Glutamatergic neuron (in vitro differentiated cells): ENCODE measurements at places on chromosomes 1 and 21. TPM values are rescaled to one million over a fixed set of nuclear protein-coding genes. Genes with fewer than 3 reads are reported as not detected.

DNA sequence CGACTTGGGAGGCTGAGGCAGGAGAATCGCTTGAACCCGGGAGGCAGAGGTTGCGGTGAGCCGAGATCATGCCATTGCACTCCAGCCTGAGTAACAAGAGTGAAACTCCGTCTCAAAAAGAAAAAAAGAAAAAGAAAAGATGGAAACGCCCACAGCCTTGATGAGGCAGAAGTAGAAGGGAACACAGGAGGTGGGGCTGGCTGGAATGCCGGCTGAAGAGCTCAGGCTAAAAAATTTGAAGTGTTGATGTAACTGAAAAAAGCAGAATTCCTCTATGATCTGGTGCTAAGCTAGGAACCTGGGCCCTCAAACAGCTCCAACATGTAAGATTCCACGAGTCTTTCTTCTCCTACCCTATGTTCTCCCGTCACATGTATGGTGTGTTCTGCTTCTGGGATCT is 53.6 kb downstream of the SLC66A1 start:
- H3K27me3 ChIP-seq, result peaks cover 2% of the 10 kb centered on the region
- no peak overlapping the region for H3K4me3 ChIP-seq
- no peak for DNase-seq
- no peak overlapping the region for H3K27ac ChIP-seq
- peaks cover 11% of the 10 kb centered on the region for H3K4me1 ChIP-seq

DNA sequence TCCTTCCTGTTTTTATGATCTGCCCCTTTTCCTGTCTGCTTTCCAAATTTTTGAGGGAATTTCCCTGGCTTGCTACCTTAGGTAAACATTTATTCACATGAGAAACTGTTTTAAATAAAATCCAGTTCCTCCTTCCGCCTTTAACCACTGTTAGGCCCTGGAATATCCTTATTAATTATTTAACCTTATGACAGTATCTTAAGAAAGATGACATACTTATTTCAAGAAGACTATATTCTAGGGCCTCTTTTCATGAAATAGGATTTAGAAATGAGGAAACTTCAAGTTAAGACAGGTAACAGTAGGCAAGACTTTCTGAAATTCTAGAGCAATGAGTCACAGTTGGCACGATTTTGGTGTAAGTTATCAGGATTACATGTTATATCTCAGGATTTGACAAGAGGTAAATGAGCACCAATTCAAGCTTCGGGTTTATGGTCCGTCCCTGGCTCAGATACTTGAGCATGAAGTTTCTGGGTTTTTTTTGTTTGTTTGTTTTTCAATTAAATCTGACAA is 2.0 kb upstream of the TNFSF18 start:
- H3K4me3 ChIP-seq, result no peak overlapping the region
- DNase-seq, result no peak
- H3K27ac ChIP-seq, result no peak overlapping the region
- no peaks in the 10 kb centered on the region for H3K27me3 ChIP-seq
- no peaks in the 10 kb centered on the region for H3K36me3 ChIP-seq

DNA sequence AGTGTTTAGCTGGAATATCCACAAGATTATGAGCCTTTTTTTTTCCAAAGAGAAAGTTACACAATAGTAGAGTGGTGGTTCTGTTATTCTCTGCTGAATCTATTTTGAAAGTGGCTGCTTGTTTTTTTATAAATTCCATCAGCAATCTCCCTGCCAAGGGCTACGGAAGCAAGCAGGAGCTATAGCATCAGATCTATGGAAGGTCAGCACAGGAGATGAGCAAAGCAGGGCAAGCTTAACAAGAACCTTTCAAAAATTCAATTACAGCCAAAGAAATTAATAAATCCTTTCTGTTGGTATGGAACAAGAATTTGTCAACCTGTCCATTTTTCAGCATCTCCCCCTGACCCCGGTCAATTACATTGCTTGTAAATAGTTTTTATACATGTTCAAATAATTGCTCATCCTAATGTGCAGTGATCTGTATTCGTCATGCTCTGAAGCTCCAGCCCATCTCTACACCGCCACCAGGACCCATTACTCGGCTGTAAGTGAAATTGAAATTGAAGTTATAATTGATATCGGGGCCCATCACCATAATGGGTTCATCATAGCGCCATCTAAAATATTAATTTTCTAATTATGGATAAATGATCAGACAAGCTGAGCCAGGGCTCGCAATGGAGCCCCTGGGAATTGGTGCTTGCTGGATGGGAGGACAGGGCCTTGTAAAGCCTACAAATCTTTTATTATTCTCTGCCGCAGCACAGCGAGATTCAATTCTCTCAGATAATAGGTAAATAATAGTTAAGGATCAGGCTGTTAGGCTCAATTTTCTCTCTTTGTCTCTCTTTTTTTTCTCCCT is 215.1 kb downstream of the ATG4C start:
- no peak for DNase-seq
- no peaks in the 10 kb centered on the region for H3K27me3 ChIP-seq
- no peaks in the 10 kb centered on the region for H3K36me3 ChIP-seq
- no peak overlapping the region for H3K27ac ChIP-seq
- H3K4me3 ChIP-seq, result no peak overlapping the region
- H3K4me1 ChIP-seq, result peaks cover 44% of the 10 kb centered on the region

DNA sequence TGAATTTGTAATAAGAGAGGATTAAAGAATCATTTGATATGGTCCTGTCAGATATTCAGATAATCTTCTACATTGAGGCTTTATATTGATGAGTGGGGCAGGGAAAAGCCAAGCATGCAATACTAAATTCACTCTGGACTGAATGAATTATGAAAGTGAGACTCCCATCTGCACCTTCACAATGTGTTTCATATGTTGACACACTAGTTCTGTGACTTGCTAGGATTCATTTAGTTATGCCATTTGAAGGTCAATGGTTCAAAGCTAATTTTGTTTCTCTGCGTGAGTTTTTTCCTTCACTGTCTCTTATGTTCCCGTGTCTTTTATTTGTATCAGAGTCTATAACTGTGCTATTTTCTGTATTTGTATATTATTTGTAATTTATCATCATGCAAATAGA is 1332.5 kb downstream of the KCNT2 start:
- no peaks in the 10 kb centered on the region for H3K27me3 ChIP-seq
- no peaks in the 10 kb centered on the region for H3K4me1 ChIP-seq
- DNase-seq, result no peak
- H3K4me3 ChIP-seq, result no peak overlapping the region

GRCh38 chr1:94068999-94069918 is 51.7 kb downstream of the ABCA4 start:
- DNase-seq, result no peak
- peaks cover 7% of the 10 kb centered on the region for H3K4me1 ChIP-seq
- H3K27me3 ChIP-seq, result no peaks in the 10 kb centered on the region
- no peaks in the 10 kb centered on the region for H3K36me3 ChIP-seq
- no peak overlapping the region for H3K27ac ChIP-seq

PIGR gene
- total RNA-seq, result not detected

CACNA1S gene
- total RNA-seq, result 0.07 TPM

CAP1 gene
- 293 TPM for total RNA-seq

GRCh38 chr1:19088717-19089442 is 121.2 kb downstream of the UBR4 start:
- no peaks in the 10 kb centered on the region for H3K4me1 ChIP-seq
- no peaks in the 10 kb centered on the region for H3K36me3 ChIP-seq
- peaks cover 4% of the 10 kb centered on the region for H3K27me3 ChIP-seq
- no peak overlapping the region for H3K27ac ChIP-seq
- no peak overlapping the region for H3K4me3 ChIP-seq
- DNase-seq, result no peak

DNA sequence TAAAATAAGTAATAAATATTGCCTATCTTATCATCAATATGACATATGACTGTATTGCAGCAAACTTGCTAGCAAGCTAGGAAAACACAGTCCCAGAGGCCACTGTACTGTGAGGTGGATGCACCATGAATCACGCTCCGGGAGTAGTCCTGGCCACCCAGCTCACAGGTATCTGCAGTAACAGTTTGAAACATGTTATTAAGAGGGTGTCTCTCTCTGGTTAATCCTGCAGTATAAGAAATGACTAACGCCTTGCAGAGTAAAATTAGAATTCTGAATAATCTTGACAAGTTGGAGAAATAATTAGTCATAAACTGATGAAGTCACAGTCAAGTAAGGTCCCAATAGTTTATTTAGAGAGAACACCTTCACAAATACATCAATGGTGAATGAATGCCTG is 34.0 kb upstream of the DPT start:
- H3K27me3 ChIP-seq, result no peaks in the 10 kb centered on the region
- H3K36me3 ChIP-seq, result no peaks in the 10 kb centered on the region
- no peaks in the 10 kb centered on the region for H3K4me1 ChIP-seq
- H3K27ac ChIP-seq, result no peak overlapping the region
- H3K4me3 ChIP-seq, result no peak overlapping the region

DNA sequence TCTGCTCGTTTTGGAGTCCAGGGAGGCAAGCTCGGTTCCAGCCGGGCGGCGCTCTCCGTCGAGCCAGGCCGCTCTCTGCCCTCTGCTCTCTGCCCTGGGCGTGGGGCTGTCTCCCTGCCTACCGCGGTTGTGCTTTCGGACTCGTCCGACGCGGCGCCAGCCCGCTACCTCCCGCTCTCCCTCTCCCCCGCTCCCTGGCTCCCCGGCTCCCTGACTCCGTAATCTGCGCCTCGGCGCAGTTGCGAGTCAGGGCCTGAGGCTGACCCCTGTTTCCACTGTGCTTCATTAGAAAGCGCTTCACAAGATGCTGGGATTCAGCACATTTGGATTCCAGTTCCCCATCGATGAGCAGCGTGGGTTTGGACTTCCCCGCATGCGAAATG is 2.2 kb downstream of the SOX13 start:
- H3K4me1 ChIP-seq, result peaks cover 7% of the 10 kb centered on the region
- H3K36me3 ChIP-seq, result no peaks in the 10 kb centered on the region
- H3K27me3 ChIP-seq, result peaks cover 38% of the 10 kb centered on the region
- H3K4me3 ChIP-seq, result peak overlapping the region; percentile 89

HCRTR1 gene
- total RNA-seq, result not detected

- DNase-seq, result no peak
- no peaks in the 10 kb centered on the region for H3K36me3 ChIP-seq
- H3K4me1 ChIP-seq, result no peaks in the 10 kb centered on the region
- H3K27ac ChIP-seq, result no peak overlapping the region
Observed at GRCh38 chr1:112673592-112674439, 643 bp upstream of the MOV10 start.

DNA sequence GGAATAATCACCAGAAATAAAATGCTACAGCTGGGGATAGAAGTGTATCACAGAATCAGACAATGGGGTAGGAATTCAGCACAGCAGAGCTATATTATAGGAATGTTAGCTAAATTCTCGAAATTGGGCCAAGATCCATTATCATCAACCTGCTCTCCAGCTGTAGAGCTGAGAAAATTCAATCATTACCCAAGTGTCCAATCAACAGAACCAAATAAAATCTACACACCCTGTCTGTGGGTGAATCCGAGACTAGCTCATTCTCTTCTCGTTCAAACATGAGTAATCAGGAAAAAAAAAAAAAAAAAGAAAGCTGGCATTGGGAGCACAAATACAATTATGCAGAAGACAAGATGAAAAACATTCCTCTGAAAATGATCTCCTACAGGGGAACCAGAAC is 119.2 kb downstream of the CDC7 start:
- no peaks in the 10 kb centered on the region for H3K27me3 ChIP-seq
- DNase-seq, result no peak
- no peaks in the 10 kb centered on the region for H3K36me3 ChIP-seq
- H3K4me3 ChIP-seq, result no peak overlapping the region
- no peaks in the 10 kb centered on the region for H3K4me1 ChIP-seq
- H3K27ac ChIP-seq, result no peak overlapping the region

DNA sequence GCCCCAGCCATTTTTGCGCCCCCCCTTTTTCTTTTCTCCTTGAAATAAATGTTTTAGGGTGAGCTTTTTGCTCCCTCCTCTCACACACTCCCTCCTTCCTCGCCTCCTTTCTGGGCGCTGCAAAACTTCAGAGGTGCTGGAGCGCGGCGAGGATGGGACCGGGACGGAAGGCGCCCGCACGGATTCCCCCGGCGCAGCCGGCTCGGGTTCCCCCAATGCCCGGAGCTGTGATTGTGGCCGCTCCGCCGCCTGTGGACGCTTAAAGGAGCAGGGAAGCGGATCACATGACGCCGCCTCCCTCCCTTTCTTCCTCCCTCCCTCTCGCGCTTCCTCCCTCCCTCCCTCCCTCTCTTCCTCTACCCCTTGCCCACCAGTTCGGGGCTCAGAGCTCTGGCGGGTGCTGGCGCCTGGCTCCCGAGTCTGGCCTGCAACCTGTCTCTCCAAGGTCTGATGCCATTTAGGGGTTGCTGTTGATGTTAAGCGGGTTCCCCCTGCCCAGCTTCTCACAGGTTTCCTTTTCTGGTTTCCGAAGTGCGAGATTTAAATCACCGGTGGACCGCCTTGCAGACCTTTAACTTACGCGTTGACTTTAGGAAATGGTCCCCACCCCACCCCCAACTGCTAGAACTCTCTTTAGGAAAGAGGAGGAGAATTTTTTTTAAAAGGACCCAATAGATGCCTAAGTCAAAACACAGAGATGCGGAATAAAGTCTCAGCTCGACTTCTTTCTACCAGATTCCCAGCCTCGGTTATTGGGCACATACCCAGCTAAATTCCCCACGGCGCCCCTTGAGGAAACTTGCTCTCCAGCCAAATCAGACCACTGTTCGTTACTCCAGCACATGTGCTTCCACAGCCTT is at the start of gene WLS:
WLS (minus strand) TSS at position 235 of the 860 bp plus-strand sequence; CDS start at position 11, 224 bp downstream.
- DNase-seq, result peak; percentile 72
- no peaks in the 10 kb centered on the region for H3K36me3 ChIP-seq
- H3K4me1 ChIP-seq, result peaks cover 6% of the 10 kb centered on the region
- peak within 1 kb of the TSS; percentile 87 for H3K4me3 ChIP-seq
- H3K27me3 ChIP-seq, result peaks cover 19% of the 10 kb centered on the region

FCRLA gene
- 0.39 TPM for total RNA-seq

GRCh38 chr1:243883551-243883950 is 33.5 kb upstream of the AKT3 start:
- DNase-seq, result no peak
- H3K36me3 ChIP-seq, result no peaks in the 10 kb centered on the region
- no peak overlapping the region for H3K27ac ChIP-seq
- no peaks in the 10 kb centered on the region for H3K4me1 ChIP-seq

OR2L3 gene
- 0.15 TPM for total RNA-seq

OR2M3 gene
- not detected for total RNA-seq

TMPRSS3 gene
- 0.71 TPM for total RNA-seq

GRCh38 chr1:150479927-150480352 is 7.3 kb upstream of the TARS2 start:
- H3K27ac ChIP-seq, result no peak overlapping the region
- no peak overlapping the region for H3K4me3 ChIP-seq
- H3K4me1 ChIP-seq, result no peaks in the 10 kb centered on the region
- H3K27me3 ChIP-seq, result peaks cover 2% of the 10 kb centered on the region
- DNase-seq, result no peak

TMEM125 gene
- total RNA-seq, result not detected

- no peak overlapping the region for H3K27ac ChIP-seq
- no peak overlapping the region for H3K4me3 ChIP-seq
- no peak for DNase-seq
Observed at GRCh38 chr1:115320377-115320776, 17.7 kb downstream of the NGF start.

DNA sequence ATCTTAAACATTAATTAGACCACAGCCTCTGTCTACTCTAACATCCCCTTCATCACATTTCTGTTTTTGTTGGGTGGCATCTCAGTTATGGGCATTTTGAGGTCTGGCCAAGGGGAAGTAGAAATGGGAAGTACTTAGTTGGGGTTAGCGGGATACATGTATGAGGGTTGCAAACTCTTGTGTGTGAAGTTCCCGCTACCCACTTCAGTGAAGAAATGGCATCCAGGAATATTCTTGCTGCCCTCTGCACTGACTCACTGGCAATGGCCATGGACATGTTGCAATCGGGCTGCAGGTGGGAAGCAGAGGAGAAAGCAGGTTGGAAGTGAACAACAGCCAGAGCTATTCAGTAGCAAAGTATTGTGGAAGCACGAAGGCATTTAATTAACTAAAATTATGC is 7.4 kb downstream of the CD48 start:
- H3K27me3 ChIP-seq, result peaks cover 3% of the 10 kb centered on the region
- H3K36me3 ChIP-seq, result no peaks in the 10 kb centered on the region
- peaks cover 1% of the 10 kb centered on the region for H3K4me1 ChIP-seq
- no peak for DNase-seq
- H3K27ac ChIP-seq, result no peak overlapping the region
- H3K4me3 ChIP-seq, result no peak overlapping the region
